Prostate gland (tissue), 2 donors: ENCODE measurements at places on chromosomes 3 and 15. TPM values are rescaled to one million over a fixed set of nuclear protein-coding genes. Genes with fewer than 3 reads are reported as not detected.

DNA sequence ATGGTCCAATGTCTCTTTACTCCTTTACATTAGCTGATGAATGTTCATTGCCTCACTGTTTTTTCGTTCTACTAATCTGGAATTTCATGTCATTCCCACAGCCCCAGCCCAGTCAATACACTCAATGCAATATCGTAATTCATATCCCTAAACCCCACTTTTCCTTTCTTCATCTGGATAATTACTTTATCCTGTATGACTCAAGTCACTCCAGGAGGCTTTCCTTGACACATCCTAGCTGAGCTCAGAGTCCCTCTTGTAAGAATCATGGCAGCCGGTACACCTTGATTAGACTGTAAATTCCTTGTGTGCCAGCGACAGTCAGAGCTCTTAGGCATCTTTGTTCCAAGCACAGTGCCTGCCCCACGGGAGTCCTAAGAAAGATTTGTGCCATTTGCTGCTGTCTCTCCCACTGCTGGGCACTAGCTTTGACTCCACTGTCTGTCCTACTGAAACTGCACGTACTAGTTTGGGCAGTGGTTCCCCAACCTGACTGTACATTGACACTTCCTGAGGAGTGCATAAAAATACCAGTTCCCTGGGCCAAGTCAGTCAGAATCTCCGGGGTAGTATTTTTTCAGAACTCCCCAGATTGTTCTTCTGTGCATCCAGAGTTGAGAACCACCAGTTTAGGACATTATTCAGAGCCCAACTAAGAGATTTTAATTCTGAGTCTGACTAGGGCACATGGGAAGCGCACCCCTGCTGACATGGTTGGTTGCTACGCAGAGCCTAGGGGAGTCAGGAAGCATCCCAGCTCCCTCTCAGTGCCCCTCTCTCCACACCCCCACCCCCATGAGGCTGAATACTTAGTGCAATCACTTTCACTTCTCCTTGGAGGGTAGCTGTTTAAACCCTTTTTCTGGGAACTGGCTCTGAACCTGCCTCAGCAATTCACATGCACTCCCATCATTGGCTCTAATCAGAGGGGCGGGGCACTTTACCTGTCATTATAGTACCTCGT lies 19.5 kb upstream of the C3orf70 start:
- no peak for DNase-seq

DNA sequence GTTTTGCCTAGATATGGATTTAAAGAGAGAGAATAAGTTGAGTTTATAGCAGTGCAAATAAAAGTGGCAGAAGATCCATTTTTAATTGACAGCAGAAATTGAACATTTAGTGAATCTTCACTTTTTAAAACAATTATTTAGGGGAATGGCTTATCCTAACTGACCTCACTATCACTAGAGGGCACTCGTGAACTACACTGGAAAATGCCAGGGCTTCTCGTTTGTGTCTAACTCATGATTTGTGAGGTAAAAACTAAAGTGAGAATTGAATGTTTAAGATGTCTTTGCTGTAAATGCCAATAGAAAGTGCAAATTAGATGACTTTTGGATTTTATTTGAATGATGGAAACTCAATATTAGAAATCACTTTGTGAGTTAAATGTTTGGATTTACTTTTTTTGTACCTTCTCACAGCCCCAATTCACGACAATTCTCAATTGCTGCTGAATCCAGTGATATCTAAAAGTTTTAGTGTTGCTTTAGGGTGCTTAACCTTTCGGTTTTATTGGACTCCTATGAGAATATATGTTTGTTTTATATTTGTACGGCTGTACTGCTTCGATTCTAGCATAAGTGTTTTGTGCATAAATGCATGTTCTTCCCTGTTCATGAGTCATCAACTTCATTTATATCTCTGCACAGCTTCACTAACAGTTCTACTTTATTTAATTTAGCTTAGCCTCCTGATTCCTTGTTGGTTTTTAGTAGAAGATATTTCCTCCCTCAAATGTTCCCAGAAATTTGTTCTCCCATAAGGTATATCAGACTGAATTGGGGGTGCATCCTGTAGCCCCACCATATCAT lies 462.1 kb downstream of the MFSD1 start:
- peak; percentile 13 for DNase-seq

Gene CPNE9
- total RNA-seq = not detected

- DNase-seq = no peak
Observed at GRCh38 chr15:41557673-41558399, 1.2 kb upstream of the TYRO3 start.

DNA sequence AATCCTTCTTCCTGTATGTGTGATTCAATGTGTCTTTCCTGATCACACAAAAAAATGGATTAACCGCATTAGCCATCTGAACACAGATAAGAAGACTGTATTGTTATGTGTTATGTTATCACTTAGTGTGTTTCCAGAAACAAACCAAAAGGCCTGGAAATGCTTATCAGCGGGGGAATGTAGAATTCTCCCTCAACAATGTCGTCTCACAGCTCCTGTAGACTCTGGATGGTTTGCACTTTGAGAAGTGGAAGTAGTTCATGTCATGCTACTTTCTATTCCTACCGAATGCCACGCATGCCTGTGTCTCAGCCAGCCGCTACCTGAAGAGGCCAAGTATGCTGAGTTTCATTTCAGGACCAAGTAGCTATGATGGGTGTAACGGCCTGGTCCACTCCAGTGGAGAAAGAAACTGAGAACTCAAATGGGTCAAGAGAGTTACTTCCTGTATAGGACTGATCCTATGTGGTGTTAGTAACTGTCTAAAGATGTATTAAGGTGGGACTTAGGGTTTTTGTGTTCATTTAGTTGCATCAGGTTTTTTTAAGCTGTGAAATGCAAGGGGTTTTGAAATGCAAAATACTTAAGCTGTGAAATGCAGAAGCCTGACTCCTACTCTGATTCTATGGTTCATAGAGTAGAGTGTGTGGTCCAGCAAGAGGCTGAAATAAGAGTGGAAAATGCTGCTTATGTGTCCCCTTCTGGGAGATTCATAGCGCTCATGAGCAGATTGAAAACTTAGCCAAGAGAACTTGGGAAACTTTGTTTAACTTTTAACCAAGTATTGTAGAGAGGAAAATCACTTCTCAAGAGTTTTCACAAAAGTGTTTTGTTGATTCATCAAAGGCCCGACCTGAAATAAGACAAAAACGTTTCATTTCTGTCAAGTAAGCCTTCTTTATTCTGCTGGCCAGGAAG lies 118.5 kb upstream of the LMOD3 start:
- no peak for DNase-seq

GRCh38 chr15:85155857-85156256 lies 174.2 kb downstream of the PDE8A start:
- DNase-seq = no peak

- no peak for DNase-seq
Observed at GRCh38 chr15:99635794-99636193, 70.0 kb downstream of the MEF2A start.

GRCh38 chr15:50939911-50940310 lies 31.4 kb downstream of the AP4E1 start:
- no peak for DNase-seq

Gene PGBD4
- total RNA-seq = 1.3 TPM

DNA sequence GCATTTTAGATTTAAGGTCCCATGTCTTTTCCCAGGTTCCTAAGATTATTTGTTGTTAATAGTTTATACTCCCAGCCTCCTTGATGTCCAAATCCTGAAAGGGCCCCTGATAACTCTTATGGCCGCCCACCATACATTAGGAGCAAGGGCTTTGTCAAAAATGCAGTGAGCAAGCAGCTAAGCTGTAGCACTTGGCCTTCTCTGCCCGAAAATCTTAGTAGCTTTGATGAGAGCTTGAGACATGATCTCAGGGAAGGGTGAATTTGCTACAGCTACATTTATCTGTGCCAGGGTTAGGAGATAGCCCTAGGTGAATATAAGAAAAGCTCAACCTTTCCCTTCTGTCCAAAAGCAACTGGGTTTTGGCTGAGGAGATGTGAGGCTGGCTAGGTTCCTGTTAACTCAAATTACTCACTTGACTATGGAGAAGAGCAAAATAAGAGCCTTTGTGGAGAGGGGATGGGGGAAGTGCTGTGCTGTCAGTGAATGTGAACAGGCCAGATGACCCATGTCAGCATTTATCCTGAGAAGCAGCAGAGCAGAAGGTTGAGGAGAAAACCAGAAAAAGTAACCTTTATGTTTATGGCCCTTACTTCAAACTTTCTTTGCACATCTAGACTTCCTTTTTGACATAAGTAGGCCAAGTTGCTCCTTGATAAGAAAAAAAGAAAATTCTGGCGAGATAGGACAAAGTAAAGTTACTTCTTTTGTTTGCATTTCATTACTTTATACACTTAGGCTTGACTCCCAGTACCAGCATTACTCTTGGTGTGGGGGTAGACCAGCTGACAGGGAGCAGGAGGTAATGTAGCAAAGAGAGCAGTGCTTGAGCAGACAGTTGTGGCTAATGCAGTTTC lies 21.1 kb downstream of the MAPK6 start:
- DNase-seq = no peak

DNA sequence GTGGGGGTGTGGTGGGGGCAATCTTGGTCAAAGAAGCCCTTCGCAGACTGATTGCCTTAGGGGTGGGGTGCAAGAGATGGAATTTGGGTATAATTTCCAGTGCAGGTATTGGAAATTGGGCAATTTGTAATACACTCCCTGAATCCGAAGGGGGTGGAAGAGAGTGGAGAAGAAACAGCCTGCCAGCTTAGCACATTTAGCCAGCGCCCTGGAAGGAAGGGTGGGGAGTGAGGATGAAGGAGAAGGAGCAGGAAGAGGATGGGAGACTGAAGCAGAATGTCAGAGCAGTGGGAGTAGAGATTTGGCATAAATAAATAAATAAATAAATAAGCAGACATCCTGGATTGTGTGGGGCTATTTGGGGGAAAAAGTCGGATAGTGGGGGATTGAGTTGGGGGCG lies 1.6 kb downstream of the GAP43 start:
- DNase-seq = no peak

GRCh38 chr3:72692990-72693389 lies 155.3 kb downstream of the SHQ1 start:
- peak; percentile 24 for DNase-seq
